NCI-H1105 (cell line): ENCODE measurements at places on chromosomes 5 and 9.

- DNase-seq: no peak
Observed at GRCh38 chr5:151688436-151688835, 1.7 kb upstream of the SPARC start.

GRCh38 chr5:117738571-117738970 lies 1163.9 kb upstream of the SEMA6A start:
- no peak for DNase-seq

- DNase-seq: no peak
Observed at GRCh38 chr5:5285906-5286305, 136.6 kb upstream of the ICE1 start.

GRCh38 chr5:104757915-104758314 lies 1195.3 kb upstream of the NUDT12 start:
- no peak for DNase-seq

- DNase-seq: no peak
Observed at GRCh38 chr9:11135851-11136250, 523.0 kb upstream of the PTPRD start.

- DNase-seq: no peak
Observed at GRCh38 chr9:1272488-1272887, 222.3 kb downstream of the DMRT2 start.
